SK-MEL-5 (cell line): ENCODE measurements at places on chromosomes 3 and 15.

- peak; percentile 15 for DNase-seq
These were observed 76.6 kb upstream of the PRTG start for GRCh38 chr15:55819397-55820034.

DNA sequence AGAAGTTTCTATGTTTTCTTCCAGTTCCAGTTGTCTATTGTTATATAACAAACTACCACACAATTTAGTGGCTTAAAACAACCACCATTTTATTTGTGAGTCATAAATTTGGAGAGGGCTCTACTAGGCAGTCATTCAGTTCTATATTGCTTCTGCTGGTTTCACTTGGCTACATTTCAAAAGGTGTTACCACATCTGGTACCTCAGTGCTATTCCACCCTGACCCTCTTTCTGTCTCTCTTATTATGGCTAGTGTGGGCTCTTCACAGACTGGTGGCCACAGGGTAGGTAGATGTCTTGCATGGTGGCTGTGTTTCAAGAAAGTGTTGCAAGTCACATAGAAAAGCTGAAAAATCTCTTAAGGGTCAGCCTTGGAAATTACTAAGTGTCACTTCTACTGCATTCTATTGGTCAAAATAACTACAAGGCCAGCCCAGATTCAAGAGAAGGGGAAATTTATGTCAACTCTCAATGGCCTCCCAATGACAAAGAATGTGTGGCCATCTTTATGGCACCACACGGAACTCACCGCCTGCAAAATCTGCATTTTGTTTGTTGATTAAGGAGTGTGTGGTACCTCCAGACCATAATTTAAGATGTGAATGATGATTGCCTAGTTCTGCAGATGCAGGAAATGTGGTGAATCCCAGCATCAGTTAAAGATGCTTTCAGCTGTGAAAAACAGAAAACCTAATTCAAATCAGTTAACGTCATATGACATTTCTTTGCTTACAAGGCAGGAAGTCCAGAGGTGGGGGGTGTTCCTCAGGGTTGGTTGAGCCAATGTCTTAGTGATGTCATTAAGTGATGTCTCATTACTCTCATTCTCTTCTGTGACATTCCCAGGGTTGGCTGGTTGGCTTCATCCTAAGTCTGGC is 105.8 kb upstream of the RASGRP1 start:
- DNase-seq: no peak

DNA sequence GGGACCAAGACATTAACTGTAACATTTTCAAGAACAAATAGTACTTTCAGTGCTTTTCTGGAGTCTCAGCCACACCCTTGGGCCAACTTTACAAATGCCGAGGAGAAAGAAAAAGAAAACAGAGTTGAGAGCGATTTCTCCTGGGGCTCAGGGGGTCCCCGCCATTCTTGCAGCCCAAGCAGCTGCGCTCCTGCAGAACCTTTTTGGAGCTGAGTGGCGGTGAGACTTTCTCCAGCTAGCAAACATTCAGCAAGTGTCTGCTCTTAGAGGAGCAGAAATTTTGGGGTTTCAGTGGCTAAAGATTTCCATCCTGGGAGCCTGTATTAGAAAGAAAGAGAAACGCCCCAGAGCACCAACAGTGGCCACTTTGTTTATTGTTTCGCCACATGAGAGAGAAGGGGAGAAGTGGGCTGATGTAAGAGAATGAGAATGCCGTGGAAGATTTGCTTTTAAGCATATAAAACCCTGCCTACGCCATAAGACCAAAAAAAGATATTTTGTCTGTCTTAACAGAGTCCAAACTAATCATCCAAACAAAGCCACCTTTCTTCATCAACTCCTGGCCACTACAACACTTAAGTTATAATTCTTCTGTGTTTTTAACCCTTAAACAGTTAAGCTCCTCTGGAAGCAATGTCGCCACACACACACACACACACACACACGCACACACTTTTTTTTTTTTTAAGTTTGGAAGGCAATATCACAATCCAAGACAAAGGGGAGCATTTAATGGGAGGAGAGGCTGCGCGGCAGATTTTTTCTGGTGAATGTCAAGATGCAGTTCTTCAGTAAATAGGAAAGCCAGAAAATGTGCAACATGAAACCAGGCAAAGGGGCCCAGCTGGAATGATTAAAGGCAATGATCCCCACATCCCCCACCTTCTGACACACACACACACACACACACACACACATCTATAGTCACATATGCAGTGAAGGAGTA is 19.2 kb downstream of the EID1 start:
- peak; percentile 96 for DNase-seq

GRCh38 chr15:73755481-73755880 is 2.3 kb upstream of the INSYN1 start:
- DNase-seq: no peak

DNA sequence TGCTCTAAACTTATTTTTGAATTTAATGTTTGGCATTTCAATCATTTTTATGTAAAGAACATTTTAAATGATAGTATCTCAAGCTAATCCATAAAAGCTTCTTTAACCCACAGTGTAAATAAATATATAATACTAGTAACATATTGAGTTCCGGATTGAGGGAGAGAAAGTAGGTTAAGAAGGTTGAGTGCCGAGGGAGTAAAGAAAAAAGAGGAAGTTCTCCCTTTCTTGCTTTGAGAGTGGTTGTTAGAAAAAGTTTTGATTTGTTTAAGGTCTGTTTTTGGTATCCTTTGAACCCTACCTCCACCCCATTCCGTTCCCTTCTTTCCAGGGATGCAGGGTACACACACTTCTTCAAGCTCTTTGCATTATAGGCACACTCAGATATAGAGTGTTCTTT is 130.8 kb downstream of the VPS8 start:
- DNase-seq: no peak

DNA sequence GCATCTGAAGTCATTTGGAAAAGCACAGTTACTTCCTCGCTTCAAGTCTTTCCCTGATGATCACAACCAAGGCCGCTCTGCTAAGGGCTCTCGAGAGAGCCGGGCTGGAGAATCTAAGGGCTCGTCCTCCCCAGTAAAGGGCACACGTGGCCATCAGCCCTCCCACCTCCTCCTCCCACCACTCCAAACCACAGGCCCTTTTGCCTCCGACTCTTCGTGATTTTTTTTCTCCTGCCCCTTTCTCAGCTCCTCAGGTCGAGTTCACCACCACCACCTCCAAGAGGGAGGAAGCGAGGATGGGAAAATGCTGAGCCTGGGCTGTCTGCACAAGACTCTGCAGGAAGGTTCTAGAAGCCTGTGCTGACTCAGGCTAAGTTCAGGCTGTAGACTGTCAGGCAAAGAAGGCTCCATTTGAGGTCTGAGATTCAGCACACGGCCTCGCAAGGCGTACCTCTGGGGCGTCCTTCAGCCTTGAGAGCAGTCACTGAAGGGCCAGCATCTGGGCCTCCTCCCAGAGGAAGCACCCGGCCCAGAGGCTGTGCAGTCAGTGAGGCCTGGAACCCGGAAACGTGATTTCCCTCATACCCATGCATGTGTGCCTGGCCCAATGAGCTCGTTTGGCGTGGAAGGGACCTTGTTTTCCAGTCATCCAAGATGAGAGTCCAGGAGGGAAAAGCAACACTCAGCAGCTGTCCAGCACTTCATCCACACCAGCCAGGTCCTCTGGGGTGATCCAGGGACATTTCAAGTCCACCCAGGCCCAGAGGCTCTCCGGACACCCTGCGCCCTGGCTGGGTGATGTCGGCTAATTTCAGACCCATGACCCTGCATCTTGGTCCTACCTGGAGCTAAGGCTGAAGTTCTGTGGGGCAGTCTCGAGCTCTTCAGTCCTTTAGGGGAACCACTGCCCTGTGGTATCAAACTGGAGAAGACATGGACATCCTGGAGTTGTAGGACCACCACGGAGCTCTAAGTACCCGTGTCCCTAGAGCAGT is 196.8 kb downstream of the XXYLT1 start:
- DNase-seq: no peak

GRCh38 chr3:186996356-186996755 is 66.0 kb downstream of the ST6GAL1 start:
- DNase-seq: no peak

DNA sequence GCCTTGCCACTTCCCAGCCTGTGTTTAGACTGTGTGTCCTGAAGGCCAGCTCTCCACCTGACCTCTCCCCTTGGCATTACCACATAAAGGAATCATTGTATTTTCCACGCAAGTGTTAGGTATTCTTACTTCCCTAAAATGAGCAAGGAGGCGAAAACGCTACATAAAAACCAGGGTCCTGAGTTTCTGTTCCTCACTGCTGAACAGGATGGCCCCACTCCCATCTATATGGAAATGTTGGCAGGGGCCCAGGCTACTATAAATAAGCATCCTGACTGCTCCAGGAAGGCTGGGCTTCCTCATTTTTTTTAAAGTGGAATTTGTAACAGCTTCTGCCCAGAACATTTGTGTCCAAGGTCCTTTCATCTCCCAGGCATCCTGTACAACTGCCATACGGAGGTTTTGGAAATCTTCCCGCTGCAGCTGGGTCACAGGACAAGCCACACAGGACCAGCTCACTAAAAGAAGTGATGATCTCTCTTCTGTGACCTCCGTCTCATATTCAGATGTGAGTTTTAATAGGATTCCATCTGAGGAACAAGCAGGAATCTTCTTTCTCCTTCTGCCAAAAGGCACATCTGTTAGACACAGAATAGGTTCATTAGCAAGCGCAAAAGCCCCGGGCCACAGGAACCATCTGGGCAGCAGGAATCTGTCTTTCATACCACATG is 56.4 kb upstream of the LIMD1 start:
- DNase-seq: peak; percentile 94

DNA sequence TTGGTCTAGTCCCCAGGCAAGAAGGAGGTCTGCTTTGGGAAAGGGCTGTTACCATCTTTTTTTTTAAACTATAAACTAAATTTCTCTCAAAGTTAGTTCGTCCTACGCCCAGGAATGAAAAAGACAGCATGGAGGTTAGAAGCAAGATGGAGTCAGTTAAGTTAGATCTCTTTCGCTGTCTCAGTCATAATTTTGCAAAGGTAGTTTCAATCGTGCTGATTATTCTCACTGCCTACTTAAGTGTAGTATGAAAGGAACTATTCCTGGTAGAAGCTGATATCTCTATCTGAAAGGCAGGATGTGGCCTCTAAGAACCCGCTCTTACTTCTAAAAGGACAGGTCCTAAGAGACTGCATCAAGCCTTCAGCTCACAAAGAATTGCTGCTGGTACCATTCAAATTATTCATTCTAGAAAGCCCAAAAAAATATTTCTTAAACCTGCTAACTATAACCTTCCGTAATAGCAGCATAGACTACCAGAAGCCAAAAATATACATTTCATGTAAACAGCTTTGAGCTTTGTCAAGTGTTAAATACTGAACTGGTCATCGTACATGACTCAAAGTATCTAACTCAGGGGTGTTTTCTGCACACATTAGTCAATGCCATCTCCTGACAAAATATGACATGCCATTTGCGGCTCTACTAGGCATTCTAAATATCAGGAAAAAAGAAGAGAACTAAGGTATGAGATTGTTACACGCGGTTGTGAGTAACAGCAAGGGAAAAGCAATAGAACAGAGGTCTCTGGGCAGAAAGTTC is 96.0 kb upstream of the CCDC80 start:
- DNase-seq: no peak

GRCh38 chr15:48025118-48025517 is 95.7 kb upstream of the SLC24A5 start:
- DNase-seq: peak; percentile 48
